ENCODE measurements at places on chromosomes 6 and 20. TPM values are rescaled to one million over a fixed set of nuclear protein-coding genes. Genes with fewer than 3 reads are reported as not detected.

DNA sequence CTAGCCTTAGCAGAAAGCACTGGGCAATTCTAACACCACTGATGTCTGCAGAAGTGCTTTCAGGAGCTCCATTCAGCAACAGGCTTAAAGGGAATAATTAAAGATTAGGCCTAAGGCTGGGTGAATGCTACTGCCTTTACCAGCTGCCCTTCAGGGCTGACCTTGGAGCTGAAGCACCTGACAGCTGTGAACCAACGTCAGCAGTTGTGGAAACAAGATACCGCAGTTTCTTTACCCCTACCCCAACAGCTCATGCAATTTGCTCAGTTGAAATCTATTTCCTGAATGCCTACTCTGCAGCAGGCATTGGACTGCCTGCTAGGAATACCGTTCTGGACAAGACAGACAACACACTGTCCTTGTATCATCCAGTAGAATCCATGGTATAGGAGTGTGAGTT, 51.5 kb upstream of the ADTRP start:
- DNase-seq, result no peak

DNA sequence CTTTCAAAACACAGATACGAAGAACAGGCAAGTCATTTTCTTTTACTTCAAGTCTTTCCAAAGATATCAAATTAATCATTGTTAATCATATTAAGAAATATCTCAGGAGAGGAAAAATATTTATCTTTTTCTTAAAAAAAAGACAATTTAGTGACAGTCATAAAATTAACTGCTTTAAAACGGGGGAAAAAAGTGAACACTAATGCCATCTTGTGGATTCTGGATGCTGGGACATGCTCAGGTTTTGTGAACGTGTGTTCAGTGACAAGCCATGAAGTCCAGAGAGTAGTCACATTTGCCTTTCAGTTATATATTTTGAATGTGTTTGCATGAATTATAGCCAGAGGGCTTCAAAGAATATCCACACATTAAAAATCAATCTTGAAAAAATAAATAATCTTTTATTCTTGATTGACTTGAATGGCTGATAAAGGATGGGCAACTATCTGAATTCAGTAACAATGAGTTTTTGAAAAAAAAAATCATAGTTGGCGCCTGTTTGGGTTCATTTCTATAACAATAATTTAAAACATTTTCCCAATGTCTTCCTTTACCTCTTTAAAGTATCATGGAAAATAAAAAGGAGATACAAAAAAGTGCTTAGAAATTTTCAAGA, 74.7 kb upstream of the NOX3 start:
- DNase-seq, result no peak

Gene LY6G6D
- total RNA-seq, result not detected

Gene KIAA1586
- total RNA-seq, result 116 TPM
